ENCODE measurements at places on chromosomes 3 and 15.

DNA sequence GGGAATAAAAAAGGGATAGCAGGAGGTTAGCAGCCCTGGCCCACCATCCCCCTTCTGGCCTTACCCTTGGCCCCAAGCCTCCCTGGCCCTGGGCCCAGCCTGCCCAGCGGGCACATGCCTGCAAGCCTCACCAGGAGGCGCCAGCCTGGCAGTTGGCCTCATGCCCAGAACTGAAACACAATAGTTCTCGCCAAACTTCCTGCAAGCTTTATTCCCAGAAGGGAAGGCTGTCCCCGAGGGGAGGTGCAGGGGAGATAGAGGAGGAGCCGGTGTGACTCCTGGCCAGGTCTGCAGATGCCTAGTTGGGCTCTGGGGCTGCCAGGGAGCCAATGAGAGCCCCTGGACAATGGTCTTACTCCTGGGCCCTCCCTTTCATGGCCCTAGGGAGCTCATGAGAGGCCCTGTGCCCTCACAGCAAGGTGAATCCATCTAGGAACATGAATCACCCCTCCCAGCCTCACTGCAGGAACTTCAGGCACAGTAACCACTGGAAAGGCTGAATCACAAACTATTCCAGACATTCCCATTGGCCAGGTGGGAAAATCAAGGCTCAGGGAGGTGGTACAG, 4.0 kb downstream of the CCDC33 start:
- DNase-seq = no peak

- DNase-seq = no peak
These were observed 59.1 kb downstream of the RGMA start for GRCh38 chr15:93029836-93030429.

- no peak for DNase-seq
These were observed 247.7 kb downstream of the ZBTB20 start for GRCh38 chr3:114899186-114899931.

GRCh38 chr3:141877911-141878310, 1.5 kb downstream of the ATP1B3 start:
- DNase-seq = no peak

DNA sequence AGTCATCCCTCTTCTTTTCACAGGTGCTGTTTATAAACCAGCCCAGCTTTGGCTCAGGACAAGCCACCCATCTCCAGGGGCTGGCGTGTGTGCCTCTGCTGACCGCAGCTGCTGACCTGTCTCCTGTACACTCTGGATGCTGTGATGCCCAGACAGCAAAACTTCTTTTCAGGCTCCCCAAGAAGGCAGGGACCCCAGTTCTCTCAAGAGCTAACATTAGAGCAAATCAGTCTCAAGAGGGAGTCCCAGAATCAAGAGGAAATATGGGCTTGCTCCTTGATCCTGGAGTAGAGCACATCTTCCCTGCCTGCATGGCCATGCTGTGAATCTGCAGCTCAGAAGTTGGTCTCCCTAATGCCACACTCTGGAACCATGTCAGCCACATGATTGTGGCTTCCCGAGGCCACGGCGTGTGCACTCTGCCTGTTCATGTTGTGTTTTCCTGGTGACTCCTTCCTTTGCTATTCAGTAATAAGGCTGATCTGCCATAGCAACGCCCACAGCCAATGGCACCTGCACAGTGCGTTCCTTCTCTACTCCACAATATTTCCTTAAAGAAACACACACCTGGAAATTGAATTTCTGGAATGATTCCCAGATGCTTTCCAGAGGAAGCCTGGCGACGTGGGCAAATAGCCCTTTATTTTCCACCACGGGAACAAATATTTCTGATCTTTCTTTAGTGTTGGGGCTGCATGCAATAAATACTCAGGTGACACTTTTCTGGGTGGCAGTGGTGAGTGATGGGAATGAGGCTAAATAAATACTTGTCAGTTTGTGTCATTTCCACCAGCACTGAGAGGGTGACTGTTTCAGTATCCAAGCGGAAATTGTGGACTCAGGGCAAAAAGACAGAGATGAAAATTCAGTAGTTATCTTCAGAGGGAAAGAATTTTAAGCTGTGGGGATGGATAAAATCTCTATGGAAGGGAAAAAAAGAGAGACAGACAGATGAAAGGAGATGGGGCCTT, 21.9 kb upstream of the THSD4 start:
- DNase-seq = no peak

- DNase-seq = no peak
These were observed 238.5 kb downstream of the NSUN3 start for GRCh38 chr3:94301366-94301765.
